GM23338 (cell line): ENCODE measurements at places on chromosomes 4 and X.

DNA sequence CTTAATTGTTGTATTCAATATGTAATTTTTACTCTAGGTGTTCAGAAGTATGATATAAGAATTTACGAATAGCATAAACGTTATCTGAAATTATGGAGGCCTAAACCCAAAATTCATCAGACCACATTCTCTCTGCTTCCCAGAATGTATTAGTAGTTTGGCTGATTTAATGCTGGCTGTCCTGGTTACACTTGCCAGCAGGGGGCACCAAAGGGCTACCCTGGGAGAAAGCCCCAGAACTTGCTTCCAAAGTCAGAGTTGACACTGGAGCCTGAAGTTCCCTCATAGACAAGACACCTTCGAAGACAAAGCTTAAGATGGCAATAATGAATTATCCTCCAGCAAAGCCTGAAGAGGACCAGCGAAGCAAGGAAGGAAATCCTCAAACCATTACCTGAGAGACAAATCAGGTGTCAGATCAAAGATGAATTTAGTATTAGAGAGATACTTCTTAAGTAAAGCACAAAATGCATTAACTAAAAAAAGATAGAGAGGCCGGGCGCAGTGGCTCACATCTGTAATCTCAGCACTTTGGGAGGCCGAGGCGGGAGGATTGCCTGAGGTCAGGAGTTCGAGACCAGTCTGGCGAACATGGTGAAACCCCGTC, 11.3 kb upstream of the ANOS1 start:
- no peak overlapping the region for H3K27ac ChIP-seq
- no peaks in the 10 kb centered on the region for H3K4me1 ChIP-seq
- DNase-seq: peak; percentile 69

DNA sequence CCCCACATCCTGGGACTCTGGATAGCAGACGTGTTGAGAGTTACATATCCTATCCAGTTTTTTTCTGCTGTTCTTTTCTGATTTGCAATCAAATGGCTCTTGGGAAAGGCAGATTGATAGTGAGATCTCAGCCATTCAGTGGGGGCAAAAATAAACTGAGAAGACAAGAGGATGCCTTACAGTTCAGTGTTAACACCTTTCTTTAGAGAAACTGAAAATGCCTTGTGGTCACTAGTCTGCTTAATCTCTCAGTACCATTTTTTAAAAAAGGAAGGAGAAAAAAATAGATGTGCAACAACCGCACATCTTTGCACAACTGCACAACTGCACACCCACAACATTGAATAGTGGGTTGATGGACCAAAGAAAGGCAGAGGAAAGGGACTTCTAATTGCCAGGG, 109.3 kb downstream of the ARHGEF9 start:
- DNase-seq: no peak
- no peaks in the 10 kb centered on the region for H3K27me3 ChIP-seq
- no peak overlapping the region for H3K4me3 ChIP-seq
- H3K36me3 ChIP-seq: no peaks in the 10 kb centered on the region

DNA sequence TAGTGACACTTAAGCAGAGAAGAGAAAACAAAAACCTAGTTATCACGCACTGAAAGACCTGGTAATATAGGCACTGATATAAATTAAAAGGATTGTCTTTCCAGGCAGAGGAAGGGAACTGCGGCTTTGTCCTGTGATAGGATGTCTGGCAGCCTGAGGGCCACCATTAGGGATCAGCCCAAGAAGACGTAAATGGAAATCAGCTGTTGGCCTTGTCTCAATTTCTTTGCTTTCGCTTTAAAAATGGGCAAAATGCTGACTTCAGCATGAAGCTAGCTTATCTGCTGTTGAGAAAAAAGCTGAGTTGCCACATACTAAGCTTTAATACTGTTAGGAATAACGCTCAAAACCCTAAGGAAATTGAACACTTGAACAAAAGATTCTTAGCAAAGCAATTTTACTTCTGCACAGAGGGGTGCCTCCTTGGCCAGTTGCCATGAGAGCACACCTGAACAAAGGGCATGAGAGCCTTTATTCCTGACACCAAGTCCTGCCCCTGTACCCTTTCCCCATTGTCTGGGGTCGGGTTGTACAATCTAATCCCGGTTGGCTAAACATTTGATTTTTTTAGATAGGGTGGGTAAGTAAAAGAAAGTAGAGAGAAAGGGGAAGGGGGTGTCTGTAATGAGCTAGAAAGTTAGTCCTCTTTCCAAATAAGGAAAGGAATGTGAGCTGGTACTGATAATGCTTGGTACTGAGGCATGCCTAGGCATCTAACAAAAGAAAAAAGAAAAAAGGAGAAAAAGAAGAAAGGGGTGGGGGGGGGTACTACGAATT, 85.1 kb upstream of the UCP1 start:
- no peaks in the 10 kb centered on the region for H3K27me3 ChIP-seq
- no peak overlapping the region for H3K4me3 ChIP-seq
- no peak overlapping the region for H3K27ac ChIP-seq

DNA sequence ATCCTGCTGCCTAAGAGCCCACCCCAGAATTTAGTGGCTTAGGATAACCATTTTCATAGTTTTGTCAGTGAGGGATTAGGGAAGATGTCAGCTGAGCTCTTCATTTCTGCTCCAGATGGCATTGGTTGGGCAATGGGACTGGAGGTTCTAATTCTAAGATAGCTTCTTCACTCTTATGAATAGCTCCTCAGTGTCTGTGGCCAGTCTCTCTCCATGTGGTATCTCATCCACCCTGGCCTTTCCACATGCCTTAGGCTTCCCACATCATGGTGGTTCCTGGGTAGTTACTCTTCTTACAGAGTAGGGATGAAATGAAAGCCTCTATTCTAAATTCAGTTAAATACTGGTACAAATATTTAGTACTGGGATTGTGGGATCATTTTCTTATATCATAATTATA, 31.3 kb downstream of the REPS2 start:
- no peak overlapping the region for H3K27ac ChIP-seq
- H3K4me3 ChIP-seq: no peak overlapping the region
- no peaks in the 10 kb centered on the region for H3K27me3 ChIP-seq
- no peaks in the 10 kb centered on the region for H3K36me3 ChIP-seq
- no peak for DNase-seq

DNA sequence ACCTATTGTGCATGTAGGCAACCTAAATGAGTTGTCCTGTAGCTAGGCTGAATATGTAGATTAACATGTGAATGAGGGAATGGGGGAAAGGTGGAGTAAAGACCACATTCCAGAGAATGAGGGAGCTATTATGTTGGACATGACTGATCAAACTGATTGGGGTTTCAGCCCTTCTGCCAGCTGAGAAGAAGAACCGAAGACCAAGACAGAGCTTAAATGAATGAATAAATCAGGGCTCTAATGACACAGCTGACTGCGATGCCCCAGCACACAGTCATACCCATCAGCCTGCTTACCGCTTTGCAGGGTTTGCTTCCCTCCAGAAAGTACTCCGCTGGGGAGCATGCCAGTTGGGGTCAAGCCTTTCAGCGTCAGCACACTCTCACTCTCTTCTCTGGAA, 315.4 kb downstream of the PPP3CA start:
- H3K36me3 ChIP-seq: no peaks in the 10 kb centered on the region
- peak overlapping the region; percentile 79 for H3K27ac ChIP-seq

DNA sequence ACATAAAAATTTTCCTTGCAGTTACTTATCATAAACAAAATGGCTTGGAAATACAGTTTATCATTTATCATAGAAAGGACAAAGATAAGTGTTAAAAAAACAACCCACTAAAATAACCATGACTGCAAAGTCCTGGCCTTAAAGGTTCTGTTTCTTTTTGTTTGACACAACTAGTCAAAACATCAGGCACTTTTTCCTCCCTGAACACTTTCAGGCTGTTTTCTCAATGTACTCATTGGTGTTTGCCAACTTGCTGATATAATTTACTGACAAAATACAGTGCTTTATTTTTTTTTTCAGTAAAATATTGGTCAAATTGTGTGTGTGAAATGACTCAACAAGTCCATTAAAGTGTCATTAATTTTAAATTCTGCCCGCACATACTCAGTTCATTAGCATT, 156.6 kb downstream of the ADGRL3 start:
- H3K4me1 ChIP-seq: no peaks in the 10 kb centered on the region
- H3K4me3 ChIP-seq: no peak overlapping the region
- no peaks in the 10 kb centered on the region for H3K27me3 ChIP-seq
- DNase-seq: no peak
- H3K27ac ChIP-seq: no peak overlapping the region
- H3K36me3 ChIP-seq: no peaks in the 10 kb centered on the region

- no peaks in the 10 kb centered on the region for H3K27me3 ChIP-seq
- H3K4me1 ChIP-seq: no peaks in the 10 kb centered on the region
- H3K27ac ChIP-seq: no peak overlapping the region
- DNase-seq: no peak
- no peaks in the 10 kb centered on the region for H3K36me3 ChIP-seq
- no peak overlapping the region for H3K4me3 ChIP-seq
These were observed 544.3 kb upstream of the CNKSR2 start for GRCh38 chrX:20829665-20830491.

GRCh38 chr4:158948071-158948470, 154.8 kb upstream of the RAPGEF2 start:
- no peak overlapping the region for H3K27ac ChIP-seq
- no peak overlapping the region for H3K4me3 ChIP-seq
- H3K4me1 ChIP-seq: no peaks in the 10 kb centered on the region
- no peaks in the 10 kb centered on the region; the same call in 1 of the 2 replicates for H3K36me3 ChIP-seq

GRCh38 chr4:54226404-54227255, 2.5 kb upstream of the PDGFRA start:
- no peaks in the 10 kb centered on the region for H3K36me3 ChIP-seq
- DNase-seq: peak; percentile 66
- H3K4me1 ChIP-seq: peaks cover 50% of the 10 kb centered on the region

DNA sequence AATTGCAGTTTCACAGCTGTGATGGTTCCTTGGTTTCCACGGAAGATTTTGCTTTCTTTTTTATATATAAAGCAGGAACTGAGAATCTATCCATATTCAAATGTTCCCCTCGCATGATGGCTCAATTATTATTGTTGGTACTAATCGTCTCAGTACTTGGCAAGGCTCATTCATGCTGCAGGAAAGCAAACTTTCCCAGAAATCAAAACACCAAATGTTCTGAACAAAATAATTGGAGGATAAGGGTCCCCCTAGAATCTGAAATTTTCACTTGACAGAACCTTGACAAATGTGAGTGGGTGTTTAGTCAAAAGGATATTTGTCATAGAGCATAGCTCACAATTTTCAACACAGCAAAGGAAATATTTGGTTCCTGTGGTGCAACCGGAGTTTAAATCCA, 1598.6 kb upstream of the PCDH7 start:
- DNase-seq: no peak
- H3K4me1 ChIP-seq: no peaks in the 10 kb centered on the region
- H3K27ac ChIP-seq: no peak overlapping the region
- H3K36me3 ChIP-seq: no peaks in the 10 kb centered on the region

GRCh38 chr4:168656946-168657473, 160.2 kb downstream of the PALLD start:
- H3K4me1 ChIP-seq: peaks cover 30% of the 10 kb centered on the region
- no peaks in the 10 kb centered on the region for H3K27me3 ChIP-seq
- H3K27ac ChIP-seq: no peak overlapping the region
- DNase-seq: no peak
- H3K4me3 ChIP-seq: no peak overlapping the region
- no peaks in the 10 kb centered on the region for H3K36me3 ChIP-seq

DNA sequence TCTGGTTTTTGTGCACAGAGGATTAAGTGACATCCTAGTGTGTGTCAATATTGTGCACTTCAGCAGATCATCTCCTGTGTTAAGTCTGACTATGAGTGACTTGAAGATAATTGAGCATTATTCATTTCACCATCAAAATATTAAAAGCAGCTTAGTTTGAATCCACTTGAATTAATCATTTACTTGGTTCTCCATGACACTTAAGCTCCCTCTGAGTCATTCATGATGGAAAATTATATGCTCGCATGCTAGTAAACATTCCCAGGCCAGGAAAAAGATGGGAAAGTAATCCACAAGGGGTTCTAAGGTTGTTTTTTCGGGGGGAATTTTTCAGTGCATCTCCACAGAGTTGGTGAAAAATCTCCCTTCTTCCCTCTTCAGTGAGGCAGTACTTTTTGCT, 97.2 kb upstream of the EOLA2 start:
- H3K36me3 ChIP-seq: no peaks in the 10 kb centered on the region
- no peak overlapping the region for H3K4me3 ChIP-seq
- H3K27me3 ChIP-seq: no peaks in the 10 kb centered on the region
- no peaks in the 10 kb centered on the region for H3K4me1 ChIP-seq
- no peak for DNase-seq

DNA sequence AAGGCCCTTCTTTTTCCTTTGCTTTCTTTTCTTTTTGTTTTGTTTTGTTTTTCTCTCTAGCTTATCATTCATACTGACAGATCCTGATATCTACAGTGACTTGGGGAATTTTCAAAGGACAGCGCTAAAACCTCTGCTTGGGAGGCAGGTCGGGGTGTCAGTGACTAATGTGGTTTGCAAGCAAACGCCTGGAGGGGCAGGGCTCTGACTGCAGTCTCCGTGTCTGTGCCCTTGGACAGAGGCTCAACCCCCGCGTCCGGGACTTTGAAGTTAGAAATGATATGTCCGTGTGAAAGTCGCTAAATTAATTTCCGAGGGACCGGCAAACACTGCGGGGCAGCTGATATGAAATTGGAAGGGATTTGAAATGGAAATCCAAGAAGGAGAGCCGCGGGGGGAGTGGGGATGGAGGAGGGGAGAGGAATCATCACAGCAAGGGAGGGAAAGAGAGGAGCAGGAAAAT, 312.4 kb downstream of the DHRSX start:
- H3K4me3 ChIP-seq: 0 out of 2 replicates have a peak overlapping the region, but pooled peaks have one; percentile 13
- 0 out of 2 replicates have a peak overlapping the region, but pooled peaks have one; percentile 53 for H3K27ac ChIP-seq
- H3K27me3 ChIP-seq: no peaks in the 10 kb centered on the region
- H3K4me1 ChIP-seq: peaks cover 12% of the 10 kb centered on the region
- no peaks in the 10 kb centered on the region for H3K36me3 ChIP-seq

GRCh38 chr4:133402616-133403015, 253.5 kb downstream of the PCDH10 start:
- DNase-seq: no peak
- no peak overlapping the region for H3K27ac ChIP-seq
- H3K4me1 ChIP-seq: no peaks in the 10 kb centered on the region
- H3K36me3 ChIP-seq: no peaks in the 10 kb centered on the region
- H3K27me3 ChIP-seq: no peaks in the 10 kb centered on the region
- no peak overlapping the region for H3K4me3 ChIP-seq

GRCh38 chrX:133648594-133648993, 233.3 kb upstream of the GPC4 start:
- no peak overlapping the region for H3K4me3 ChIP-seq
- H3K36me3 ChIP-seq: no peaks in the 10 kb centered on the region
- peaks cover 10% of the 10 kb centered on the region for H3K4me1 ChIP-seq
- H3K27ac ChIP-seq: peak overlapping the region; percentile 71; the same call in 1 of the 2 replicates

DNA sequence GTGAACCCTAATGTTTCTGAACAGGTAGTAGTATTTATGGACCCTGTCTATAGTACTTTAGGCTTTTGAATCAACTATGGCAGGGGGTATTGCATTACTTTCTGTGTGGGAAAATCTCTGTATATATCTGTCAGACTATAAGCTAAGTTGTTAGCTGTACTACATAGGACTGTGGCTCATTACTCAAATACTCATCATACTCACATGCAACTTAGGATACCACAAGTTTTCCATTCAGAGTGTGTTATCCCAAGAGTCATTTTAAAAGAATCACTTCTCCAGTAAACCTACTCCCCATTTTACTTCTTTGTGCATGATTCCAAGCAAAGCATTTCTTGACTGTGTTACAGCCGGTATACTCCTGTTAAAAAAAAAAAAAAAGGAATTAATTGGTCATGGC, 95.6 kb downstream of the PHOX2B start:
- no peak for DNase-seq
- no peaks in the 10 kb centered on the region for H3K4me1 ChIP-seq
- no peaks in the 10 kb centered on the region for H3K27me3 ChIP-seq
- H3K27ac ChIP-seq: no peak overlapping the region
- H3K4me3 ChIP-seq: no peak overlapping the region

- H3K27ac ChIP-seq: no peak overlapping the region
- H3K36me3 ChIP-seq: no peaks in the 10 kb centered on the region
- 0 out of 2 replicates have a peak, but pooled peaks cover 4% of the 10 kb centered on the region for H3K4me1 ChIP-seq
- DNase-seq: no peak
- no peak overlapping the region for H3K4me3 ChIP-seq
These were observed 991.1 kb downstream of the STPG2 start for GRCh38 chr4:97152149-97152548.
